ENCODE measurements at places on chromosomes 16 and 17. TPM values are rescaled to one million over a fixed set of nuclear protein-coding genes. Genes with fewer than 3 reads are reported as not detected.
A peak's percentile ranks its signal among the peaks of the same experiment; 100 is the strongest.

DNA sequence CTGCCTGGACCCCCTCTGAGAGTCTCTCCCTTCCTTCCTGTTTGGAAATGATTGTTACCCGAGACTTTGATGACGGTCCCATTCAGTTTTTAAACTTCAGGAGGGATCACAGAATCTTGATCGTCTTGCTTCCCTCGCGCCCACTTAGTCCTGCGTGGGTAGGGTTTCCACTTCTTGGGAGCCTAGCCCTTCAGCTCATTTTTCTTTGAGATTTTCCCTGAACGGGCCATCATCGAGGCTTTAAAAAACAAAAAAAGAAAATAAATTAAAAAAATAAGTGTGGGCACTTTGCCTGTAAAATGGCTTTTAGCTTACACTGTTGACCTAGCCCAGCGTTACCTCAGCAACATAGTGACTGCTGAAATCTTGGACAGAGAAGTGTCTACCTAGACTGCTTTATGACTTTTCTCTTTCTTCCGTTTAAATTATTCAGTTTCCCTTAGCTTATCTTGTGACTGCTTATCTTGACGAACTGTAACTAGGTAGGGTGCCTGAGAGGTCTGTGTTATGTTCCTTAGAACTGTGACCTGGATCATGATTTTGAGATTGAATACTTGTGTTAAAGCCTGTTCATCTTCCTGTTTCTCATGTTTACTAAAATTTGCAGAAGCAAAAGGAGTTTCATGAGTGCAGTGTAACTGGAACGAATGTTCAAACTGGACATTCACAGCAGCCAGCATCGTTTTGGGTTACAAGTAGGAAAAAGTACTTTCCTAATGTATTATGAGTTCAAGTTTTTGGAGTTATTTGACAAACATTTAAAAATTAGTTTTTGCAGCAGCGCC is 874 bp downstream of the WWP2 start:
- H3K36me3 ChIP-seq, result no peaks in the 10 kb centered on the region
- H3K4me1 ChIP-seq, result peaks cover 20% of the 10 kb centered on the region
- DNase-seq, result no peak
- peak overlapping the region; percentile 97 for H3K4me3 ChIP-seq

Gene LDHD
- 25.2 TPM for total RNA-seq

Gene GPR179
- total RNA-seq, result under 0.01 TPM

DNA sequence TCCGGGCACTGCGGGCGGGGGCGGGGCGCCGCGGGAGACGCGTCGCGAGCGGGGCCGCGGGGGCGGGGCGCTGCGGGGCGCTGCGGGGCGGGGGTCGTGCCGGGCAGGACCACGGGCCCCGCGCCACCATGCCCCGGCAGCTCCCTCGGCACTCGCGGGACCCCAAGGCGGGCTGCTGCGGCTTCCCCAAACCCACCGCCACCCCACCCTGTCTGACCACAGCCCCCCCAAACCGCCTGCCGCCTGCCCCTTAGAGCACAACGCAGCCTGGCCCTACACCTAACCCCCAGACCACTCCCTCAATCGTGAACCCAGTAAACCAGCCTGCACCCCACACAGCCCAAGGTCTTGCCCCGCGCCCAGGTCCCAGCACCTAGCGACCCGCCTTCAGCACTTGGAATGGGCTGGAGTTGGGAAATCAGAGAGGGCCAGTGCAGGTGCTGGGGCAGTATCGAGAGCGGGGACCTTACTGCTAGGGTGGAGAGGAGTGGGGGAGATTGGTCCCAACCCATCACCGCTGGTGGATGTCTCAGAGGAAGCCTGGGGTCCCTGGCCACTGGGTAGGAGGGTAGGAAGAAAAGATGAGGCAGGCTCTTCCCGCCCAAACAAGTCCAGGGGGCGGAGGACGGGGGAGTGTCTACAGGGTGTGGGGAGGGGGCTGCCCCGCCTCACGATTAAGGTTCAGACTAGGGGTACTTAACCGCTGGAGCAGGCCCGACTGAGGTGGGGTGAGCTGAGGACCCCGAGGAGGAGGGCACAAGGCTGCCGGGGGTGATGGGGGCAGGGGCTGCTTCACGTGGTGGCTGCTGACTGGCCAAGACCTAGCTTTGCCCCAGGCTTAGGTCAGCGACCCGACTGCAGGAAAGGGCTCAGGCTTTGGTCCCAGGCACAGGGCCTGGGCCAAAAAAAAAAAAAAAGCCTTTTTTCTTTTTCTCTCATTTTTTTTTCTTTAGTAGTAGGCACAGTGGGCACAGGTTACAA is 539 bp upstream of the VAMP2 start:
- H3K27ac ChIP-seq, result peak overlapping the region; percentile 98
- peaks cover 47% of the 10 kb centered on the region for H3K4me1 ChIP-seq
- DNase-seq, result no peak
- peaks cover 26% of the 10 kb centered on the region for H3K36me3 ChIP-seq
- peak overlapping the region; percentile 63 for H3K4me3 ChIP-seq

Gene CXCL16
- total RNA-seq, result 156 TPM
